Mesothelial cell of epicardium (in vitro differentiated cells): ENCODE measurements at places on chromosomes 1 and 21. TPM values are rescaled to one million over a fixed set of nuclear protein-coding genes. Genes with fewer than 3 reads are reported as not detected.
A peak's percentile ranks its signal among the peaks of the same experiment; 100 is the strongest.

- H3K27me3 ChIP-seq, result no peaks in the 10 kb centered on the region
- no peak overlapping the region for H3K4me3 ChIP-seq
- no peaks in the 10 kb centered on the region for H3K4me1 ChIP-seq
- no peak for DNase-seq
- no peak overlapping the region for H3K27ac ChIP-seq
Measured at GRCh38 chr1:184143449-184143848, 91.9 kb downstream of the TSEN15 start.

DNA sequence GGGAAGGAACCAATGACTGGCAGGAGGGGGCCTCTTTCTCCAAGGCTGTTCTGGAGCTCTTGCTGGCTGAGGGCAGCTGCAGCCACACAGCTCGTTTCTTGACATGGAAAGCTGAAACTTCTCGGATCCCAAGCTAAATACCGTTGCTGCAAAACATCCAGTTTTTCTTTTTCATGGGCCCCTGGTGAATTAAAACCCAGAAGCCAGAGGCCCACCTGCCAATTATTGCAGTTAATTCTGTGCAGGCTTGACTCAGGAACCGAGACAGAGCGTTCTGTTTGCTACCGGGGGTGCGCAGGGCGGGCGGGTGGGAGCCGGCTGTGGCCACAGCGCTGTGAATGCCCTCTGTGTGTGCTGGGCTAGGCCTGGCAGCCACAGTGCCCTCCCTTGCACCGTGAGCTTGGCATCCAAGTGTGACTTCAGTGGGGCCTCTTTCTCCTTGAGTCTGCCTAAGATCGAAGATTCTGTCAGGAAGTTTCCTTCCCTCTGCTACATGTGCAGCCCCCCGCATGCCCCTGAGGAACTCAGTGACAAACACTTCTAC lies 19.9 kb upstream of the KCNE2 start:
- H3K4me3 ChIP-seq, result no peak overlapping the region
- no peaks in the 10 kb centered on the region for H3K27me3 ChIP-seq
- peaks cover 12% of the 10 kb centered on the region for H3K4me1 ChIP-seq

Gene DCST1
- 0.58 TPM in 1 of 3 replicates, not detected in the others for total RNA-seq

GRCh38 chr21:19590044-19590443 lies 1186.5 kb upstream of the TMPRSS15 start:
- no peaks in the 10 kb centered on the region for H3K36me3 ChIP-seq
- H3K4me1 ChIP-seq, result peaks cover 12% of the 10 kb centered on the region
- H3K27ac ChIP-seq, result peak overlapping the region; percentile 26
- H3K27me3 ChIP-seq, result no peaks in the 10 kb centered on the region

- no peaks in the 10 kb centered on the region for H3K36me3 ChIP-seq
- no peak overlapping the region for H3K27ac ChIP-seq
- no peak for DNase-seq
- no peak overlapping the region for H3K4me3 ChIP-seq
Measured at GRCh38 chr1:89973471-89974127, 21.3 kb upstream of the ZNF326 start.

DNA sequence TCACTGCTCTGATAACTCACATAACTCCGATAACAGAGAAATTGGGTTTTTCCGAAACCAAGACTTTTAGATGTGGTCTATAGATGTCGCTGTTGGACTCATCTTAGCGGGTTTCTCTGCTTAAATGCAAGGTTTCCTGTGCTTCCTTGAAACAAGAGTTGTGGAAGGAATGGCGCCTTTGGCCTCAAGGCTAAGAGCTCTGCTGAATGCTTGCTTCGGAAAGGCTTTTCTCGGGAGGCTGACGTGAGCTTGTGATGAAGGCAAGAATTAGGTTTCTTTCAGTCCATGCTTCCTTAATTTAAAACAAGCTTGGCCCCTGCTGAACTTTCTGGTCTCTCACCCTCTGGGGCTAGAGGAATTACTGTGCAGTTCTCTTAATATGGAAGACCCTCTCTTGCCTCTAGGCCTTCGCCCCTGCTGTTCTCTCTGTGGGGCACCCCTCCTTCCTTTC lies 113.5 kb downstream of the MAP3K21 start:
- no peak overlapping the region for H3K4me3 ChIP-seq
- peaks cover 5% of the 10 kb centered on the region for H3K4me1 ChIP-seq
- no peak overlapping the region for H3K27ac ChIP-seq
- H3K36me3 ChIP-seq, result peaks cover 4% of the 10 kb centered on the region
- peak; percentile 42 for DNase-seq

Gene DHX9
- total RNA-seq, result 230 to 250 TPM (median 241 TPM) in 3 replicates

- no peaks in the 10 kb centered on the region for H3K36me3 ChIP-seq
- peaks cover 8% of the 10 kb centered on the region for H3K4me1 ChIP-seq
- no peak overlapping the region for H3K4me3 ChIP-seq
- no peak for DNase-seq
- H3K27ac ChIP-seq, result no peak overlapping the region
- H3K27me3 ChIP-seq, result peaks cover 2% of the 10 kb centered on the region
Measured at GRCh38 chr1:208929575-208929974, 653.9 kb upstream of the CAMK1G start.

Gene GJC2
- total RNA-seq, result 2.5 to 2.6 TPM (median 2.5 TPM) in 3 replicates

Gene RAVER2
- total RNA-seq, result 18.3 to 19.6 TPM (median 18.6 TPM) in 3 replicates

DNA sequence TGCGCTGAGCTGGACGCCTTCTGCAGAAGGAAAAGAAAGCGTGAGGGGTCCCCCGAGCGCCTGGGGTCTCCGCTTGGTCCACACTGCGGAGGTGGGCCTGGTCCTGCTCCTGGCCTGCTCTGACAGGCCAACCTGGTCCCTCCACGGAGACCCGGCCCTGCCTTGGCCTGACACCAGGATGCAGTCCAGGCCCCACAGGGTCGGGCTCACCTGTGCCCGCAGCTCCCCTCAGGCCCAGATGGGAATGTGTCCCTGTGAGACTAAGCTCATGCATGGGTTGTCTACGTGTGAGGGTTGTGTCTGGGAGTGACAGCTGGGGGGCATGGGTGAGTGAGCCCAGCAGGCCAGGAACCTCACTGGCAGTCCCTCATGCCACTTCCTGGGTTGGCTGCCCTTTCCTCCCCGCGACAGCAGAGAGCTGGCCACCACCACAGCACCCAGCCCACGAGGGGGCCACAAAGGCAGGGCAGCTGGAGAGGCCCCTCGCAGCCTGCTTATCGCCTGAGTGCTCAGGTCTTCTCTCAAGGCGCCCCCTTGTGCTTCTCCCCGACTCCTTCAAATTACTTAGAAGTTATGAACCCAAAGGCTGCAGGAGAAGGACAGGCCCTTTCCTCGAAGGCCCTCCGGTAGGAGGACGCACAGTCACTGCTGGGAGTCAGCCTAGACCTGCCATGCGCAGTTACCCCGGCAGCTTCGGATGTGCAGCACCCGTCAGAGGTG lies 41.1 kb downstream of the SLC45A1 start:
- peaks cover 11% of the 10 kb centered on the region for H3K4me1 ChIP-seq
- H3K27me3 ChIP-seq, result no peaks in the 10 kb centered on the region
- peaks cover 21% of the 10 kb centered on the region for H3K36me3 ChIP-seq
- no peak for DNase-seq
- H3K4me3 ChIP-seq, result no peak overlapping the region
- no peak overlapping the region for H3K27ac ChIP-seq

DNA sequence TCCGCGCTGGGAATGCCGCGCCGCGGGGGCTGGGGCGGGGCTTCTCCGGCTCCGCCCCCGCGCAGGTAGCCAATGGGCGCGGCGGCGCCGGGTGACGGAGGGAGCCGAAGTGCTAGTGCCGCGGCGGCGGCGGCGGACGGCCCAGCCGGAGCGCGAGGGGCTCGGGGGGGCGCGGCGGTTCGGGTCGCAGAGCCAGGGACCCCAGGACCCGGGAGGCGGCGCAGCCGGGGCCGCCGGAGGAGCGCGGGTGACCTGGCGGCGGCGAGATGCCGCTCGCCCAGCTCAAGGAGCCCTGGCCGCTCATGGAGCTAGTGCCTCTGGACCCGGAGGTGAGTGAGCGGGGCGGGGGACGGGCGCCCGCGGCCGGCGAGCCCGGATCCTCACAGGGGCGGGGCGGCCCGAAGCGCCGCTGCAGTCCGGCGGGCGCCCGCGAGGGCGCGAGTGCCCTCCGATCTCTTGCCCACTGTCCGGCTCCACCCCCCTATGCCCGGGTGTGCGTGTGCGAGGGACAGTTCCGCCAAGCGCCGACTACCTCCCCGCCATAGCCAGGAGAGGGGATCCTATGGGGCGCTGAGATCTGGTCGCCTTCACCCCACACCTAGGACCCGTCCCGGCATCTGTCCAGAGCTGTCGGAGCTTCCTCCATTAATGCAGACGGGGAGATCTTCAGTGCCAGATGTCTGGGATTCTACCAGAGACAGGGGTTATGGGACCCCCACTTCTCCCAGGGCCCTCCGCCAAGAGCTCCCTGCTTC lies at the start of gene RPS6KA1:
RPS6KA1 (plus strand) TSS at position 107 of the 755 bp plus-strand sequence; CDS start at position 267, 160 bp downstream.
- H3K4me1 ChIP-seq, result peaks cover 22% of the 10 kb centered on the region
- peaks cover 4% of the 10 kb centered on the region for H3K27me3 ChIP-seq
- peak within 1 kb of the TSS; percentile 83 for H3K27ac ChIP-seq
- DNase-seq, result peak; percentile 79

Gene ADAMTSL4
- 16.1 to 18.0 TPM (median 16.6 TPM) in 3 replicates for total RNA-seq

DNA sequence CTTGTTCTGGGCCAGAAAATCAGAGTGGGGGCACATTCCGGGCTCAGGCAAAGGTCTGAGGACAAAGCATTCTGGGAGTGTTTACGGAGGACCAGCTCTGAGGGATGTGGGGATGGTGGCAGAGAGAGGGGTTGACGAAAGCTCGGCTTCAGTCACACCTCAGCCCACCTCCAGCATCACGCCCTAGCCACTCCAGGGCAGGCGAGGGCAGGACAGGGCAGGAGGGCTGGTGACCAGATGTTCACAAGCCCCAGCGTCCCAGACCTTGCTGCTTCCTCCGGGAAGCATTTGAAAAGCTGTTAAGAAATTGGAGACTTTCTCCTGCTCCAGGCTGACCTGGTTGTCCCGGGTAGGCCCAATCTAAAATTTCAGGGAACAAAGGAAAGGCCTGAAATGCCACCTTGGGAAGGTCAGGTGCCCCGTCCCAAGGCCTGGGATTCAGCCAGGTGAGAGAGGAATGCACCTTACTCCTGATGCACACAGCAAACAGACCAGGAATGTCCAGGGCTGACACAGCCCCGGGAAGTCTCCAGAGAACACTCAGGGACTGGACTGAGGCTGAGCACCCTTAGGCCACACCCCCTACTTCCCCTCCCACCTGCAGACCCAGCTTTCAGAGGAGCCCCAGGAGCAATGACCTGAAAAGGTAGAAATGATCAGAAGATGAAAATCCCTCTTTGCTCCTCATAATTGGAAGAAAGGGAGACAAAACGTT lies 71.9 kb upstream of the KLHDC7A start:
- no peaks in the 10 kb centered on the region for H3K36me3 ChIP-seq
- H3K4me1 ChIP-seq, result no peaks in the 10 kb centered on the region
- H3K27ac ChIP-seq, result no peak overlapping the region
- no peak for DNase-seq

Gene ARHGEF19
- total RNA-seq, result 85.3 to 88.3 TPM (median 86.6 TPM) in 3 replicates

Gene EXTL1
- 6.9 to 8.2 TPM (median 7.1 TPM) in 3 replicates for total RNA-seq

Gene SLC6A9
- 28.4 to 30.9 TPM (median 29.5 TPM) in 3 replicates for total RNA-seq

GRCh38 chr1:98881901-98882300 lies 122.8 kb downstream of the PLPPR5 start:
- no peaks in the 10 kb centered on the region for H3K36me3 ChIP-seq
- peaks cover 24% of the 10 kb centered on the region for H3K27me3 ChIP-seq
- H3K27ac ChIP-seq, result no peak overlapping the region

Gene SPRR4
- total RNA-seq, result not detected in 3 replicates

DNA sequence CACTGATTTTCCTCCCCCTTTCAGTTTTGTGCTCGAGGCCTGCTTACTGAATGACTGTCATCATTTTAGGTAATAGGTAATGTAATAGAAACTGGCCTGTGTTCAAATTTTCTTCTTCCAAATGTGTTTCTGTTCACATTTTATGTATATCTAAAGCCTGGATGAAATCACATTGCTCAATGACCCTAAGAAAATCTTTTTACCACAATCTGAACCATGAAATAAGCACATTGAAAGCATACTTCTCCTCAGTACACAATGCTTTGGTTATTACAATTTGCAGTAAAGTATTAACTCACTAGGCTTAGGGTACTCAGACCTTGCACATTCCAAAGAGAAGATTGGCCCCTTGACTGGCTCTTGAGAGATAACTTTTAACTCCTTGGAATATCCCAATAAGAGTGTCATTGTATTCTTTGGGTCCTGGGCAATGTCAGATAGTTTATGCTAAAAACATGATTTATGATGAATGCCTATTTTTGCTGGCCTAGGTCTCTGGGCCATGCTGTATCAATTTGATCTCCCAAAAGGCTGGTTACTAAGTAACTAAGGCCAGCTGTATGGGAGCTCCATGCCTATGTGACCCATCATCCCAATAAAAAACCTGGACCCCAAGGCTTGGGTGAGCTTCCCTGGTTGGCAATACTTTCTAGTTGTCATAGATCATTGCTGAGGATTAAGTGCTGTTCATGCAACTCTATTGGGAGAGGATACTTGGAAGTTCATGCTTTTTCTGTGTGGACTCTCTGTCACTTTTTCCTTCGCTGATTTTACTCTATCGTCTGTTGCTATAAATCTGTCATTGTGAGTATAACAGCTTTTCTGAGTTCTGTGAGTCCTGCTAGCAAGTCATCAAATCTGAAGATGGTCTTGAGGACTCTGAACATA lies 293.9 kb downstream of the GRIK1 start:
- no peak overlapping the region for H3K4me3 ChIP-seq
- peaks cover 23% of the 10 kb centered on the region for H3K4me1 ChIP-seq

DNA sequence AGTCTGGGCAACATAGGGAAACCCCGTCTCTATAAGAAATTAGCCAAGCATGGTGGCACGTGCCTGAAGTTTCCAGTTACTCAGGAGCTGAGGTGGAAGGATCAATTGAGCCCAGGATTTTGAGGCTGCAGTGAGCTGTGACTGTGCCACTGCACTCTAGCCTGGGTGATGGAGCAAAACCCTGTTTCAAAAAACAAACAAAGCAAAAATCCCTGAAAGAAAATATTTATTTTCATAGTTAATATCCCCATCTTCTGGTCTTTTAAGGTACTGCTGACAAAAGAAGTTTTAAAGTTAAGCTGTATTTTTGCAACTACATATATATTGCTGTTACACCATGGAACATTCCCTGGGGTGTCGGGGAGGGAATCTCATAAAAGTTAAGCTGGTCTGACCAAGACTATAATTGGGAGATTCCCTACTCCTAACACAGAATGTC lies 26.0 kb downstream of the VAMP4 start:
- H3K4me1 ChIP-seq, result peaks cover 15% of the 10 kb centered on the region
- no peak for DNase-seq
- H3K27me3 ChIP-seq, result no peaks in the 10 kb centered on the region
- H3K36me3 ChIP-seq, result peaks cover 4% of the 10 kb centered on the region

DNA sequence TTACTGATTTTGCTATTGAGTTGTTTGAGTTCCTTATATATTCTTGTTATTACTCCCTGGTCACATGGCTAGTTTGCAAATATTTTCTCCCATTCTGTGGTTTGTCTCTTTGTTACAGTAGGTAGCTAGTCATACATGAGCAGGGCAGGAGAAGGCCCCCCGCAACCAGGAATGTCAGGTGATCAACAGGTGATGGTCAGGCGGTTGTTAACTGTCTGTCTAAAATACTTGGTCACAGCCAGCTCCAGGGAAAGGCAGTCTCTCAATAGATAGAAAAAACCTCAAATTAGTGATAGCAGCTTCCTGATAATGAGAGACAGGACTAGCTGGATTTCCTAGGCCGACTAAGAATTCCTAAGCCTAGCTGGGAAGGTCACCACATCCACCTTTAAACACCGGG lies 217.9 kb downstream of the RHOU start:
- no peak for DNase-seq
- H3K4me1 ChIP-seq, result peaks cover 8% of the 10 kb centered on the region
- H3K27me3 ChIP-seq, result no peaks in the 10 kb centered on the region
- no peak overlapping the region for H3K4me3 ChIP-seq
- no peak overlapping the region for H3K27ac ChIP-seq
- no peaks in the 10 kb centered on the region for H3K36me3 ChIP-seq

Gene GFI1
- 0.34 to 0.58 TPM (median 0.41 TPM) in 3 replicates for total RNA-seq
